ENCODE measurements at places on chromosomes 7 and 10.

DNA sequence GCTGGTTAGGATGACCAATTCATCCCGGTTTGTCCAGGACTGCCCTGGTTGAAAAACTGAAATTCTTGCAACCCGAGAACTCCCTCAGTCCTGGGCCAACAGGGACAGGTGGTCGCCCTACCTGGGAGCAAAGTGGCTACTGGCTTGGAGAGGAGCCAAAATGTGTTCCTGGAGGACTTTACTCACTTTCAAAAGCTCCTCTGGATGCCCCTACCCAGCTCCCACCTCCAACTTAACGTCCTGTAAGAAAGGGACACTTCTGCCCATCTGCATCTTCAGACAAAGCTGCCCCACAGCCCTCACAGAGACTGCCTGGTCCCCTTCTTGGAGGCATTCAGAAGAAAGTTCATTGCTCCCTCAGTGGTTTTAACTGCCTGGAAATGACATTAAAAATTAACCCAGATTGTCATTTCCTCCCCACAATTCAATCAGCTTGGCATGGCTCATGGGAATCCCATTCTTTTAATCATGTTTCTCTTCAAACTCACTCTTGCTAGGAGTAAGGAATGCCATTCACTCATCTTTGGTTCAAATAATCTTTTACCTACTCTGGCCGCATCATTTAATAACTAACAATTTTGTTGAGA is 24.0 kb upstream of the HSPA12A start:
- DNase-seq: no peak

- DNase-seq: no peak
Measured at GRCh38 chr7:73638911-73639310, 14.6 kb upstream of the MLXIPL start.

DNA sequence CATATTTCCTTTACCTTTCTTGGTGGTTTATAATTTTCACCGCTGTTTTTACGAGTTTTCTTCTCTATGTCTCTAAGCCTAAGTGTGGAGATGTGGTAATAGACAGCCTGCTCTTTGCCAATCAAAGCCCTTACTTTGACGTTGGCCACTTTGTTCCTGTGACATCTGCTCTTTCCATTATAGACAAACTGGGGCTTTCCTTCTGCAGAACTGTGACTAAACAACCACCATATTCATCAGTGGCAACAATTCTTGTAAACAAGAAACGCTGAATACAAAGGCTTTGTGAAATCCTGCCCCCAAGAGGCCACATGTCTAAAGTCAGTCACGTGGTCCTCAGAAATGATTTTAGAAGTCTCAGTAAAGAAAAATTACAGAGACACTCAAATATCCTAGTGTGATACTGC is 59.6 kb upstream of the CAPZA2 start:
- no peak for DNase-seq

DNA sequence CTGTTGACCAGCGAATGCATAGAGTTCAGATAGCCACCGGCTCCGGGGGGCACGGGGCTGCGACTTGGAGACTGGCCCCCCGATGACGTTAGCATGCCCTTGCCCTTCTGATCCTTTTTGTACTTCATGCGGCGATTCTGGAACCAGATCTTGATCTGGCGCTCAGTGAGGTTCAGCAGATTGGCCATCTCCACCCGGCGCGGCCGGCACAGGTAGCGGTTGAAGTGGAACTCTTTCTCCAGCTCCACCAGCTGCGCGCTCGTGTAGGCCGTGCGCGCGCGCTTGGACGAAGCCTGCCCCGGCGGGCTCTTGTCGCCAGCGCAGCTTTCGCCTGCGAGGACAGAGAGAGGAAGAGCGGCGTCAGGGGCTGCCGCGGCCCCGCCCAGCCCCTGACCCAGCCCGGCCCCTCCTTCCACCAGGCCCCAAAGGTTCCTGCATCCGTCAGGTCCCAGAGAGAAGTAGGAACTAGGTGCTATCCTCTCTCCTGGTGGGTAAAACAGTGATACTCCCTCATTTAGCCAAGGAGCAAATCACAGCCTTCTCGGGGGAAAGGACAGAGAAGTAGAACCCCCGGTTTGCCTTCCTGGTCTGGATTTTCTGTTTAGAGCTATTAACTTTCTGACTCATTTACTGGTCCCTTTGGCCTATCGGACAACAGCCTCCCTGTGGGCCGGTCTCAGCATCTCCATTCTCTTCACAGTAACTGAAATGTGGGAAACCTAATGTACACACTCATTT is 6.1 kb upstream of the HOXA2 start:
- DNase-seq: no peak

DNA sequence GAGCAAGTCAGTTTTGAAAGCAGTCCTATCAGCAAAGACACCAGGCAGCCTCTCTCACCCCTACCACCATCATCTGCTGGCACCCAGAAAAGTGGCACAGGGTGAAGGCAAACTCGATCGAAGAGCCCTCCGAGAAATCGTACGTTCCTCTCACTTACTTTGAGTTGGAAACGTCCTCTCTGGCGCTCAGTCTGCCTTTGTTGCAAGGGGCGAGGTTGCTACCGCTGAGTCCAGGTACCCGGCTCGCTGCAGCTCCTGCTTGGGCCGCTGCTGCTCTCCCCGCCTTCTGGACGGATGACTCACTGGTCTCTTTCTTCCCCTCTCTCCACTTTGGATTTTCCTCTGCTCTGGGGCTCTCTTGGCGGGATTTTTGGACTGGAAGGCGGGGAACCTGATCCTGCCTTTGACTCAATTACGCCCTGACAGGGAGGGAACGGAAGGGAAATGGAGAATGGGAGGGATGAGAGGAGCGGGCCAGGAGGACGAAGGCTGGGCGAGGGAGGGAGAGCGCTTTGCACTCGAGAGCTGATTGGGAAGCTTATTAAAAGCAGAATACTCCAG is at the start of gene PTN:
PTN (minus strand) TSS at position 453 of the 561 bp plus-strand sequence. CDS start 88,760 bp downstream, outside the sequence.
- DNase-seq: no peak

DNA sequence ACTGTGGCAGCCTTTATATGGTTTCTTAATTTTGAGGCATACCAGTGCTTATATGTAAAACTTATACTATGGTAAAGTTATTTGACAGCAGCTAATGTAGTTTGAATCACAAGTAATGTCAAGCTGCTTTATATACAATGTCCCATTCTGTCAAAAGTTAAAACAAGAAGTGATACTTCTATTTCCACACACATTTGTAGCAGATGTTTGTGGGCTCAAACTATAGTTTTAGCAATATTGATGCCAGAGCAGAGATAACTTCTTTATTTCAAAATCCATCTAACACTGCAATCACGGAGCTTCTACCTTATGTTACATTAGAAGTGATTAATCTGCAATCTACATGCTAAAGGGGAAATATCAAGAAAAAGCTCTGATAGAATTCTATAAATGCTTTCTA is 149.6 kb downstream of the ADK start:
- DNase-seq: no peak

DNA sequence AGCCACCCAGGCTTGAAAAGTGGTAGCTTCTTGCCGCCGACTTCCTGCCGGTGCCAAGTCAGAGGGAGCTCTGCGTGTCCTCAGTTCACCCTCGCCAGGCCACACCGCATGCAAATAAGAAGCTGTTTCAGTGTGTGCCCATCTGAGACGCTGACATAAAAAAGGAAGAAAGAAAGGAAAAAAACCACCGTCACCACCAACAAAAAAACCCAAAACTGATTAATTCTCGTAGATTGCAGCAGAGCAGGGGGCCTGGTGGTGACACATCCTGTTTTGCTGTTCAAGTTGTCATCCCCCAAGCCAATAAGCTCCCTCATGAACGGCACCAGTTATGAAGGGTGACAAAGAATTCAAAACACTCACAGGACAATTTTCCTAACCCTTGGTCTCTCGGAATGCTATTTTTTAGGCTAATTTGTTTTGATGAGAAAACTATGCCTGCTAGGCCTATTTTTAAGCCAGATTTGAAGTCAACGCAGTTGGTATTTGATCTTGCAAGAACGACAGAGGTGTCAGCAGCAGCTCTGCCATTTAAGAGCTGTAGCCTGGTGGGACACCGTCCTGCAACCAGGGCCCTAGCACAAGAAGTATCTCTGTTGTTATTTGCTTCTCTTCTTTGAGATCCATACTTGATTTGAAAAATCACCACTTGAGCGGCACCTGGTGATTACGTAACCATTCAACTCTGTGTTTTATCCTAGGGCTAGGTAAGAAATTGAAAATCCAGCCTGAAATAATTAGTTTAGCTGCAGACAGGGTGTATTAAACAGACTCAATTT is 145.6 kb downstream of the PFKFB3 start:
- DNase-seq: no peak

- DNase-seq: no peak
Measured at GRCh38 chr7:136688601-136689000, 179.9 kb upstream of the CHRM2 start.

DNA sequence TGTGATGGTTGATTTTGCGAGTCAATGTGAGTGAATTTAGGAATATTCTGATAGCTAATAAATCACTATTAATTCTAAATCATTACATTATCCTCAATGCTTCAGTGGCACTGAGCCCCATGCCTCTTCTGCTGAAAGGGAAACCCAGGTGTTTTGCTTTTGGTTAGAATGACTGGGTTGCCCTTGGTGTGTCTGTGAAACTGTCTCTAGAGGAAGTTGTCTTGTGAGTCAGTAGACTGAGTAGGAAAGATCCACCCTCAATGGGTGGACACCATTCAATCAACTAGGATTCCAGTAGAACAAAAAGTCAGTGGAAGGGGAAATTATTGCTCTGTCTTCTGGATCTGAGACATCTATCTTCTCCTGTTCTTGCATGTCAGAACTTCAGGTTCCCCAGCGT is 472.4 kb downstream of the ANKRD7 start:
- DNase-seq: no peak

- DNase-seq: no peak
Measured at GRCh38 chr10:13743963-13744362, 157.2 kb downstream of the PRPF18 start.

DNA sequence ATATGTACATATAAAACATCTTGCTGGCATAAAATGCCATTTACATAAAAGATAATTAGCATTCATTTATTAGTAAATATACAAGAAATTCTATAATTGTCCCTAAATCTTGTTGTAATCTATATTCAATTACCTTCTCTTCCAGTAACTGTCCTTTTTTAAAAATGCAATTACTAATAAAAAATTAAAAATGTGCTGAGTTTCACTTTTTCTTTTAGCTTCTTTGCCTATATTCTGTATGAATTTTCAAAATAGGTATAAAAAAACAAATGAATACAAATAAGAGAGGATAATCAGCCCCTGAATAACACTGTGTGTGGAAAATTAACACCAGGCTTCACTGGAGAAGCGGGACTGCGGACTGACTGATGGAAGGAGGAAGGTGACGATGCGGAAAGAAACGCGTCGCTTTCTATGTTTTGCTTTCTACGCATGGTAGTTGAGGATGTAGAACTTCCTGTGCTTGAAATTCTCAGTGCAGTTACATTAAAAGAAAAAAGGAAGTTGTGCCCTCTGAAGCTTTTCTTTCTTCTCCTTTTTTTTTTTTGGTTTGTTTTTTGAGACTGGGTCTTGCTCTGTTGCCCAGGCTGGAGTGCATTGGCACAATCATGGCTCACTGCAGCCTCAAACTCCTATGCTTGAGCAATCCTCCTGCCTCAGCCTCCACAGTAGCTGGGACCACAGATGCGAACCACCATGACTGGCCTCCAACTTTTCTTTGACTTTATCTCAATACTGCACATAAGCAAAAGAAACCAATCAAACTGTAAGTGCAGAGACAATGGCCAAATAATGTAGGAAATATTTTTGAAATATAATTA is 7.4 kb upstream of the ZMYND11 start:
- no peak for DNase-seq

- DNase-seq: no peak
Measured at GRCh38 chr7:27197137-27198042, 2.5 kb downstream of the HOXA13 start.

DNA sequence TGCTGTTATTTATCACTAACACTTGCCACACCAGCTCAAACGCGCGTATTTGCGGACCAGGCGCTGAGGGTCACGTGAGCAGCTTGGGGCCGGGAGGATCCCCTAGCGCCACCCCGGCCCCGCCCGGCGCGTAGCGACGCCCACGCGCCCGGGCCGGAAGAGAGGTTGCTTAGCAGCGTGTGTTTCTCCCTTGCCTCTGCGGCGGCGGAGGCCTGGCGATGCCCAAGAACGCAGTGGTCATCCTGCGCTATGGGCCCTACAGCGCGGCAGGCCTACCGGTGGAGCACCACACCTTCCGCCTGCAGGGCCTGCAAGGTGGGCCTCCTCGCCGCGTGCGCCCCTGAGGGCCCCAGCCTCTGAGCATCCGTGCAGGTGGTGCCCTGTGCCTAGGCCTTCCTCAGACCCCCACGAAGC is at the start of gene C10orf53:
C10orf53 (plus strand) TSS at position 172 of the 414 bp plus-strand sequence; CDS start at position 219, 47 bp downstream.
- peak; percentile 61 for DNase-seq

DNA sequence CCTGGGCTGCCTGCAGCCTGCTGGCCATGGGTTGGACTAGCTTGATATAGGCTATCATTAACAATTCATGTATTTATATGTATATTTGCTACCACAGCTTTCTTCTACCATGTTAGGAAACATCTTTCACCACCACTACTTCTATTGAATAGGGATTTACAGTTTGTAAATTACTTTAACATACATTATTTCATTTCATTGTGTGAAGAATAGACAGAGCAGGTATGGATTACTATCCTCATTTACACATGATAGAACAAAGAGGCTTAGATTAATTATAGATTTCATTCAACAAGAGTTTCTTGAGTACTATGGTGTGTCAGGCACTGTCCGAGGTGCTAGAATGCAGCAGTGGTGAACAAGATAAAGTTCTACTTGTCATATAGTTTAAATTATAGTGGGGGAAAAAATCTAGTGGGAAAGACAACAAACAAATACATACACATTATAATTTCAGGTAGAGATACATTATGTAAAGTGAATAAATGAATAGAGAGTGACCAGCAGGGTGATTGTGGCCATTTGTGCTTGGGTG is 20.6 kb downstream of the VTI1A start:
- DNase-seq: no peak

- no peak for DNase-seq
Measured at GRCh38 chr7:26949319-26949718, 84.9 kb upstream of the SKAP2 start.

GRCh38 chr7:17311952-17312351 is 13.5 kb downstream of the AHR start:
- no peak for DNase-seq

- DNase-seq: peak; percentile 86
Measured at GRCh38 chr10:62166331-62167131, 102.1 kb downstream of the RTKN2 start.

- DNase-seq: no peak
Measured at GRCh38 chr7:4247106-4247876, 434.8 kb upstream of the FOXK1 start.

- no peak for DNase-seq
Measured at GRCh38 chr7:16881844-16882243, at the start of gene AGR3. Gene AGR3, minus strand, starts transcription at chr7:16881983. Its CDS starts 3,365 bp downstream, at chr7:16878618.

- no peak for DNase-seq
Measured at GRCh38 chr10:79192677-79193003, 123.9 kb downstream of the ZMIZ1 start.

- no peak for DNase-seq
Measured at GRCh38 chr7:42739638-42740037, 172.2 kb downstream of the C7orf25 start.

DNA sequence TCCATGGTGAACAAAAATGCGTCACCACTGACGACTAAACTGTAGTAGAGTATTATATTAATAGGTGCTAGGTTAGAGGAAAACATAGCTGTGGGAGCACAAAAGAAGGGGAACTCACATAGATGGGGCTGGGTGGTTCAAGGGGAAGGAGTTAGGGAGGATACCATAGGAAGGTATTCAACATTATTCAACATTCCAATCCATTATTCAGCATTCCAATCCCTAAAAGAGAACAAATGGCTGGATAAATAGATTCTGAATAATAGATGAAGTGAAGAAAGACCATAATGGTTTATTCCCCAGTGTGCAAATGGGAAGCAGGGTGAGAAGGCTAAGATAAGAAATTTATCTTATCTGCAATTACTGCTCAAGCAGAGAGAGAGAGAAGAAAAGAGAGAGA is 61.4 kb downstream of the AASS start:
- DNase-seq: no peak

- no peak for DNase-seq
Measured at GRCh38 chr7:6530626-6531491, 20.4 kb downstream of the GRID2IP start.
